ENCODE measurements at places on chromosomes 5 and 9.

DNA sequence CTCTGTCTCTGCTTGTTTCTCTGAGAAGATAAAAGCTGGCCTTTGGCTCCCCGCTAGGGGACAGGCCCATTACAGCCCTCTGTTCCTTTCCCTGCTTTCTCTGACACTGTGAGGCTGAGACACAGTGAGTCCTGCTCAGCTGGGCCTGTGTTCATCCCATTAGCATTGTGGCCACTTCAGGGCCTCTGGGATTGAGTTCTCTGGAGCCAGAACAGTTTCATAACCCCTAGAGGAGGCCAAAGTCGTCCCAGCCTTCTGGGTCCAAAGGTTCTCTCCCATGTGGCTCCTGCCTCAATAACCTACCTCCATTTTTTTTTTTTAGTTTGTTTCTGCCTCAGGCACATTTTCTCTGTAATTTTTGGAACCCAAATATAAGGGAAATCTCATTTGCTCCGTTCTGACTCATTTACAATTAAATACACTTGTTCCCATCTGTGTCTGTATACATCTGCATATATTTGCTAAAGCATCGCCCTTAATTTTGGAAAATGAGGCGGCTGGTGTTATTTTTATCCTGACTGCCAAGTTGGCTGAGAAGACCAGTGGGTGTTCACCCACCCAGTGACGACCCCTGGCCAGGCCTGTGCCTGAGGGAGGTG, 27.3 kb upstream of the CTNNA1 start:
- no peak for DNase-seq

DNA sequence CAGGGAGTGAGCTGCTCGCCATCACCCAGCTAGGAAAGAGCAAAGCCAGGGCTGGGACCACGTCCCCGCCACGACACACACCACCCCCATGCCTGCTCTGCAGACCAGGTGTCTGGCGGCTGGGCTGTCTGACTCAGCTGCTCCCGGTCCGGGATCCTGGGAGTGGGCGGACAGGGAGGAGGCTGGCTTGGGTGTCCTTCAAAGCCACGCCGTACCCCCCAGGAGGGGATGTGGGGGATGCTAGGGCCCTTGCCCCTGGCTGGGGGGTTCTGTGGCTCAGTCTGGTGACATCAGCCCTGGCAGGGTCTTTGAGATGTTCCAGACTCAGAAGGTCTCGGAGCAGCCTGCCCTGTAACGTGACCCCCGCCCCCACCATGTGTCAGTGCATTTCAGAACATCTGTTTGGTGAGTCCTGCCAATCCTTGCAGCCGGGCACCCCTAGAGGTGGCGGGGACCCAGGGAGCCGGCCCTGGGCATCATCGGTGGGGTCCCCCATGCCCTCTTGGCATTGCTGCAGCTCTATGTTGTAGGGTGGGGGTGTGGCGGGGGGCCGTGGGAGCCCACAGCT, 62.3 kb downstream of the HMCN2 start:
- DNase-seq: no peak

DNA sequence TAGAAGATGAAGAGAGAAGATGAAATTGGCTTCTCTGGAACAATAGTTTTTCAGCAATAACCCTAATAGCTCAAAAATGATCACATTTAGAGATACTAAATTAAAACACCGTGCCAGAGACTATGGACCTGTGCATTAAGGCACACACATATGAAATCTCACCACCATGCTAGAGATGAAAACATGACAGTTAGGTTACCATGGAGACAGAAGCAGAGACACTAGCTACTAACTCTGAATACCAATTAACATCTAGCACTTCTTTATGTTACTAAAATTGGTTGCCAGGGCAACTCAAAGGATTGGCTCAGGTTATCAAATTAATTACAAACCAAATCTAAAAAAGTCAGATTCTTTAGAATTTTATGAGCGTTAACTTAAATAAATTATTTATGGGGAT, 337.7 kb downstream of the PLK2 start:
- no peak for DNase-seq

- no peak for DNase-seq
These were observed 177.8 kb downstream of the NIPBL start for GRCh38 chr5:37054391-37054790.

DNA sequence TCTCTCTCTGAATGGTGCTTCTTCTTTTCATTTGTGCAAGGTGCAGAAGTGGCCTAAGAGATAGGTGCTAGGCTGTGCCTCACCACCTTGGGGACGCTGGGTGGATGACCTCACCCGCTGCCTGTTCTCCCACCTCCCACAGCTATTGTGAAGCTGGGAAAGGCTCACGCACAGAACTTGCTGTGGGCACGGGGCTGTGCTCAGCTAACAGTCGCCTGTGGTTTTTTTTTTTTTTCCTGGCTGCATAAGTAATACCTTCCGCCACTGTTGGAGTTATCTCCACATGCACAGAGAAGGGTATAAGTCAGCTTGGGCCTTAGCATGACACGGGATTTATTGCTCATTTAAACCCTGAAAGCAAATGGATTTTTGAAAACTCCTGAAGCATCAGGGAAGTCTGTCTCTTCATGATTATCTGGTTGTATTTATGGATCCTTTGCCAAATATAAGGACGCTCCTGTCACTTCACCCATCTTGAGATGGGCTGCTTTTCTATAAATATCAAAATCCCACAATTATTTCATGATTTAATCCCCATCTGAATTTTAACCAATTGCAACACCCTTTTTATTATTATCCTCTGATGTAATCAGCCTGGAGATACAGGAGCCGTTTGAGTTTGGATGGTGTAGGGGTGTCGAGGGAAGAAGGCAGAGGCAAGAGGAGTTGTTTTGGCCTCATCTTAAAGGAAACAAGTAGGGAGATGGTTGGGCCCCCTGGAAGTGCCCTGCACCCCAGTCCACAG, 9.0 kb downstream of the DBH start:
- peak; percentile 25 for DNase-seq

DNA sequence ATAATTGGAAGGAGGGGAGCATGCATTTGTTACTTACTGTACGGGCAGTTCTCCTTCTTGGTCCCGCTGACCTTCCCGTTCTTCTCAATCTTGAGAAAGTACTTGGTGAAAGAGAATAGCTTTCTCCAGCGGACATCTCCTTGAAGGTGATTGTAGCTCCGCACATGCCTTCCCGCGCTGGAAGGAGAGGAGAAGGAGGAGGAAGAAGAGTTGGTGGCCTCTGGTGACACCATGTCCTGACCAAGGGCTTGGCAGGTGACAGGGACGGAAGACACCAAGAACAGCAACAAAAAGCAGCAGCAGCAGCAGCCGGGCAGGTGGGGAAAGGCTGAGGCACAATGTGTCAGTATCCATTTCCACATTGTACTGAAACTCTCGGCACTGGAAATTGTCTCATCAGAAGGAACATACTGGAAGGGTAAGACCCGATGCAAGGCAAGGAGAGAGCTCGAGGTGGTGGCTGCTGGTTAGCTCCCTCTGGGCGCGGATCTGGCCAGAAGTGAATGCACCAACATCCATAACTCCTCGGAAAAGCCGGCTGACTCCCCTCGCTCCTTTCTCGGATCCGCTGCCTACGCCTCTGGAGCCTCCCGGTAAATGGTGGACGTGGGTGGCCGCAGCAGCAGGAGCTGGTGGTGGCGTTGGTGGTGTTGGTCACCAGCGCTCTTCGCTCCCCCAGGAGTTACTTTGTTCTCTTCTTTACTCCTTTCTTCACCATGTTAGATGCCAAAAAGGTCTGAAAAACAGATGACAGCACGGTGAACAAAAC, 715 bp downstream of the FGF10 start:
- no peak for DNase-seq

DNA sequence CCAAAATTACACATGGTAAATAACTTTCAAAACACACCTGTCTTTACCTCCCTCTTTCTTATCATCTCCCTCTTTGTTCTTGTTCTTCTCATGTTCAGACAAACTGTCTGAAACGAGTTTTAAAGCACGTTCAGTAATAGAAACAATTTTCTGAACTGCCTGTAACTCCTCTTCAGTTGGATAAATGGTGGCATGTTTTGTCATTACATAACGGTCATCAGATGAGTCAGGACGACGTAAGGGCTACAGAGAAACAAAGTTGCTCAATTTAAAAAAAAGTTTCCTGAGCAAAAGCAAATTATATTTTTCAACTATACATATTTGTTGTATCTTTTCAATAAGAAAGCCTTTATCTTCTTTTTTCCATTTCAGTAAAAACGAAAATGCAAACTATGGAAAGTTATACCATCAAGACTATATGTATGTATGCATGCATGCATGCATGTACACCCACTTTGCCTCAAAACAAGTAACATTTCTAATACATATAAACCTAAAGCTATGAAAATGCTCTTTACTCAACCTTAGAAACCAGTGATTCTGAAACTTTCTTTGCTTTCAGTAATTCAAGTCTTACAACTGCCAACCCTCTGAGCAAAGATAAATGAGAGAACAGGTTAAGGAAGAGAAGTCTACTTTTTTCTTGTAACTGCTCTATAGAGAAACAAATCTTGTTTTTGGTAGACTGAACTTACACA, 56.0 kb downstream of the ZFR start:
- no peak for DNase-seq

DNA sequence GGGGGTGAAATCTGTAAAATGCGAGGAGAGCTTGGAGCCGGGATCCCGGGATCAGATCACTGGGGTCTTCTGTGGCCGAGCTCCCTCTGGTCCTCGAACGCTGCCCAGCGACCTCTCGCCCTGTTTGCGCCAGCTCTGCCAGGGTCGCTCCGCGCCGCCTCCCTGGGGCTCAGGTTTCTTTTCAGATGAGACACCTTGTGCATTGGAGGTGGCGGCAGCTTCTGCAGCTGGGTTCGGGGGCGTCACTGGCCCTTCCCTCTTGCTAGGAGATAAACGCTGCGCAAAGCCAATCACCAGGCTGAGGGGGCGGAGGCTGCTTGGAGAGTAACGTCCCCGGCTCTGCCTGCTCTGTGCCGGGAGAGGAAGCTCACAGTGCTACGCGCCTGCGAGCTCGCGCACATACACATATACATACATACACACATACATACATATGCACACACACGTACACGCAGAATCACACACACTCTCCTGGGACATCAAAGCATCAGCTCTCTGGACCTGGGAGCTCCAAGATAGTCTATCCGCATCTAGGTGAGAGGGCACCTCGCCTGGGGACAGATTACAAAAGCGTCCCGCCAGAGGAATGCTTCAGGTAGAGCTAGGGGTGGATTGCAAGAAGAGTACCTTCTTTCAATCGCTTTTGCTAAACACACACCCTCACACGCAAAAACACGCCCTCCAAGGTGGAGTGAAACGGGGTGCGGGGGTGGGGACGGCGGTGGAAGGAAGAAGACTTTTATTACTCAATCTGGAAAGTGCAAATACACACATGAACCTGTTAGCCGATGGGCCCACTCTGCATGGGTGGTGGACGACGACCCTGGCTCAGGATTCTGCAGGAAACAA, at the start of gene ST8SIA4:
TSS of gene ST8SIA4 (minus strand) at position 244 of the 849 bp plus-strand sequence. CDS start 327 bp downstream, outside the sequence.
- peak; percentile 98 for DNase-seq

DNA sequence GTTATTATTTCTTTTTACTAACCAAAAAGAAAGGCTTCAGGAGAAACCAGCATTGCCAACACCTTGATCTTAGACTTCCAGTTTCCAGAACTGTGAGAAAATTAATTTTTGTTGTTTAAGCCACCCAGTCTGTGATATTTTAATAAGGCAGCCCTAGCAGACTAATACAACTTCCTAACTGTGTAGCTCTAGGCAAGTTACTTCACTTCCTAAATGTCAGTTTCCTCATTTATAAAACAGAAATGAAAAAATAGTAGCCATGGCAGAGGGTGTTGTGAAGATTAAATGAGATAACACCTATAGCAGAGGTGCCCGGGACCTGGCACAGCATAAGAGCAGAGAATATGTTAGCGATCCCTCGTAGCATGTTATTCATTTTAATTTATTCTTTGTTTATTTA, 66.6 kb upstream of the HAND1 start:
- DNase-seq: no peak

Measured in Jurkat, Clone E6-1 (cell line).